ENCODE measurements at places on chromosomes 5 and 9. TPM values are rescaled to one million over a fixed set of nuclear protein-coding genes. Genes with fewer than 3 reads are reported as not detected.

LPAR1 gene
- total RNA-seq, result 24.5 TPM

HTR1A gene
- 20.4 TPM for total RNA-seq

FGD3 gene
- total RNA-seq, result 17.9 TPM

ADGRD2 gene
- not detected for total RNA-seq

PURA gene
- total RNA-seq, result 9.4 TPM

KCNV2 gene
- not detected for total RNA-seq

C5orf58 gene
- not detected for total RNA-seq

PAIP2 gene
- total RNA-seq, result 113 TPM

FOXI1 gene
- not detected for total RNA-seq

IL5 gene
- total RNA-seq, result not detected

PCDHA9 gene
- 9.8 TPM for total RNA-seq

SLC6A3 gene
- total RNA-seq, result not detected

RETREG1 gene
- total RNA-seq, result 73.0 TPM

TNFSF15 gene
- total RNA-seq, result under 0.01 TPM

C1QTNF2 gene
- 2.0 TPM for total RNA-seq

OR1Q1 gene
- total RNA-seq, result not detected

PWWP2A gene
- 47.3 TPM for total RNA-seq

BNC2 gene
- total RNA-seq, result 1.6 TPM

POU5F2 gene
- 2.0 TPM for total RNA-seq

PCDHA3 gene
- total RNA-seq, result 16.3 TPM

CD274 gene
- under 0.01 TPM for total RNA-seq

DEPDC1B gene
- total RNA-seq, result 12.2 TPM

TENT4A gene
- total RNA-seq, result 11.0 TPM

FBXL7 gene
- total RNA-seq, result 1.2 TPM

NPR3 gene
- 19.2 TPM for total RNA-seq

SYNPO gene
- 3.7 TPM for total RNA-seq

POU4F3 gene
- total RNA-seq, result not detected

GNE gene
- total RNA-seq, result 45.2 TPM

ORM2 gene
- total RNA-seq, result not detected

OLFML2A gene
- total RNA-seq, result 1.6 TPM

All from frontal cortex (tissue), 4 donors.